Activated CD8-positive, alpha-beta T cell treated with anti-CD3 and anti-CD28 coated beads, Interleukin-2, amount 10 ng/mL, durations not matched to agents 7 days and 5 days (primary cell): ENCODE measurements at places on chromosomes 5 and 9. TPM values are rescaled to one million over a fixed set of nuclear protein-coding genes. Genes with fewer than 3 reads are reported as not detected.

DNA sequence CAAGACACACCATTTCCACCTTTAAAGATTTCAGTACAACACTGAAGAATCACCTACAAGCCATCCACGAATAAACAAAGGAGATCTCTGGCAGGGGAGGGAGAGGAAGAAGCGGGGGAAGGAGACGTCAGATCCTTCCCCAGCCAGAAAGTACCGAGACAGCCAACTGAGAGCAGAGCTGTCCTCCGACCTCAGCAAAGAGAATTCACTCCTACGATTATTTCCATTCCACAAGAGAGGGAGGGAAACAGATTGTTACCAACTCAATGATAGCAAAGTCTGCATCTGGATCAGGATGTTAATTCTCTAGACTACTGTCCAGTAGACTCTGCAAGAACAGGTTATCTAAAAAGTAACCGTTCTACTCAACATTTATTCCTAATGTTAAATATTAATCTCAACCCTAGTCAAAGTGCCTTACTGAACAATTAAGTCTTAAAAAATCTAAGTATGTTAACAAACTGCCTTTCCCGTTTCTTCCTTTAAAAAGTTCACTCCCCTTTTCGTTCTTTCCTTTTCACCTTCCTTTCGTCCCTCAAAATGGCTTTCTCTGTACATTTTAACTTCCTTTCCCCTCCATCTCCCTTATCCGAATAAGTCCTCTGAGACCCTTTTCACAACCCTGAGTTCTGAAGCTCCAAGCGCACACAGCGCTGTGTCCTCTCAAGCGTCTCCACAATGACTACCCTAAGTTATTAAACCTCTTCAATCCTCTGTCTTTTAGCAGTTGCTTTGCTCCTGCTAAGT lies 1.4 kb downstream of the CHD1 start:
- peak; percentile 57 for DNase-seq
- H3K27ac ChIP-seq: peak overlapping the region; percentile 96
- peaks cover 45% of the 10 kb centered on the region for H3K36me3 ChIP-seq
- H3K4me1 ChIP-seq: peaks cover 48% of the 10 kb centered on the region

Gene FOXD4L3
- total RNA-seq: 0.13 TPM

Gene PNPLA7
- 3.4 TPM for total RNA-seq

Gene OR1N2
- not detected for total RNA-seq

Gene FBP2
- total RNA-seq: not detected
